ENCODE measurements at places on chromosomes 12 and 14.

DNA sequence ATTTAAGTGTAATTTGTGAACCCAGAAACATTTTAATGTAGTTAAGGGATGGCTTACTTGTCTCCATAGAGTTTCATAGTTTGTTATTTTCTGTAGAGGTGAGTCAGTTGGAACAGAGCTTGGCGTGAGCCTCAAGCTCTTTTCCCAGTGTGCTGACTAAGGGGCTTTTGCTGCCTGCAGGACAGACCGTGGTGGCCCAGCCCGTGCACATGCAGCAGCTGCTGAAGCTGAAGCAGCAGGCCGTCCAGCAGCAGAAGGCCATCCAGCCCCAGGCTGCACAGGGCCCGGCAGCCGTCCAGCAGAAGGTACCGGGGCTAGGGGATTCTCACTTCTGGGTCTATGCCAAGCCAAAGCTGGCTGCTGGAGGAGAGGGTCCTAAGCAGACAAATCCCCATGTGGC, 76.9 kb downstream of the DDX51 start:
- DNase-seq: no peak

- no peak for DNase-seq
Measured at GRCh38 chr14:39364509-39364908, 67.7 kb downstream of the FBXO33 start.

GRCh38 chr12:49568442-49569162, 660 bp upstream of the MCRS1 start:
- peak; percentile 46 for DNase-seq

DNA sequence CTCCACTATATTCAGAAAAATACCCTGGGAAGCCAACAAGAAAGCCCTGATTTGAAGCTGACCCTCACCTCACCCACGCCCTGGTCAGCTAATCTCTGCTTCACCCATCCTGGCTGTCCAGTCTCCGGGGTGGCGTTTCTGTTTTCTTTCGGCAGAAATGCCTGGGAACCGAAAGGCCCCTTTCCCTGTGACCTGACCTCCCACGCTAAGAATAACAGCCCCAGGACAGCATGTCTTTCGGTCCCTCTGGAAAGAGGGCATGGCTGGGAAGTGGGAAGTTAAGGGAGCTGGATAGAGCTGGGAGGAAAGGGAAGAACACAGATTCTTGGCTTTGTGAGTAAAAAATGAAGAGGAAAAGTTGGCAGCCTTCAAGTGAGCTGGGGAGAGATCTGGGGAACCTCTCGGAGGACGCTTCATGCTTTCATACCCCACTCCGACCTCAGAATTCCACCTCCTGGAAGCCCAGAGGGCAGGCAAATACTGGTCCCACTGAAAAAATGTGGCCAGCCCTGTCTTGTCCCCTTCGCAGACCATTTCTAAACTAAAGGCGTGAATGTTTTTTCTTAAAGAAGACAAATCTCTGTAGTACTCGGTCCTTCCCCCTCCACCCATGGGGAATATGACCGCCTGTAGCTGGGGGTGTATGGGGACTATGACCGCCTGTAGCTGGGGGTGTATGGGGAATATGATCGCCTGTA, 163.0 kb upstream of the FKBP4 start:
- DNase-seq: no peak

DNA sequence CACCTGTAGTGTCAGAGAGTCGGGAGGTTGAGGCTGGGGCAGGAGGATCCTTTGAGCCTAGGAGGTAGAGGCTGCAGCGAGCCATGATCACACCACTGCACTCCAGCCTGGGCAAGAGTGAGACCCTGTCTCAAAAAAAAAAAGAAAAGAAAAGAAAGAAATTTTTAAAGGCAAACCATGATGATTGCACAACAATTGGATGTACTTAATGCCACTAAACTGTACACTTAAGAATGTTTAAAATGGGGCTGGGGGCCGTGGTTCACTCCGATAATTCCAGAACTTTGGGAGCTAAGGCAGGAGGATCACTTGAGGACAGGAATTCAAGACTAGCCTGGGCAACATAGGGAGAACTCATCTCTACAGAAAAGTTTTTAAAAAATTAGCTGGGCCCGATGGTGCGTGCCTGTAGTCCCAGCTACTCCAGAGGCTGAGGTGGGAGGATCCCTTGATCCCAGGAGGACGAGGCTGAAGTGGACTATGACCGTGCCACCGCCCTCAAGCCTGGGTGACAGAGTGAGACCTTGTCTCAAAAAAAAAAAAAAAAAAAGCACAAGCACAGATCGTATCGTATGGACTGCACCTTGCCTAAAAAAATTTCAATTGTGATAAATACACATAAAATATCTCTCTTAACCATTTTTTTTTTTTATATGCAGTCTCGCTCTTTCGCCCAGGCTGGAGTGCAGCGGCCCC, 32.7 kb downstream of the JAG2 start:
- no peak for DNase-seq

GRCh38 chr14:67766035-67766680, 50.2 kb downstream of the ZFYVE26 start:
- DNase-seq: no peak

DNA sequence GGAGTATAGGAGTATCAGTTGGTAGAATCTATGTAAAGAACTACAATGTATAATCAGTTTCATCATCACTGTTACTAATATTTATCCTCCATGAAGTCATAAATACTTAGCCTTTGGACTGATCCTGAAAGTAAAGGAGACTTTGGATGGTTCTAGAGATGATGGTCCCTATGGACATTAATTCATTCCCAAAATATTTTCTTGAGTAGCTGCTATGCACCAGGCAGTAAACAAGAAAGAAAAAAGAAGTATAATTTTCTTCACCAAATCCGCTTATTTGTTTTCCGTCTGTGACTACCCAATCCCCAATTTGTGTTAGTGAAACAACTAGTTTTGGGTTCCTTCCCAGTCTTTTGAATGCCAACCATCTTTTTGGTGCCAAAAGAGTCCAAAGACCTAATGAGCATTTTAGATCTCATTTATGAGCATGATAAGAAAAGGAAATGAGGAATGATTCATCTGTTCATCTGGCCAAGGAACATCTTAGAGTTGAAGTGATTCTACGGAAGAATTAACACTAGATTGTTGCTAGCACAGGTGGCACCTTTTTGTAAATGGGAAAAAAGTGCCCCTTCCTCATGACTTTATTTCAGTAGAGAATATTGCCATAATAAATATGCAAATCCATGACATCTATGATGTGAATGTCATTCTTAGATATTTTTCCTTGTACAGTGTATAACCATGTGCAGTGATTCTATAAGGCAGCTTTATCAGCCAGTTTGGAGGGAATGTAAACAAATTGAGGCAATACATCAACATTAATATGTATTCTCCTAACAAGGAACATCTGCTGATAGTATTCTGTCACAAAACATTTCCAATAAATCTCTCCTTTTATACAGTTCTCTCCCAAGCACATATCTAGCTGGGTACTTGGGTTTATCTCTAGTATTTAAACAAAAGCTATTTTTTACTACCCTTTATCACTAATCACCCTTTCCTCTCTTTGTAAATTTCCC, 85.1 kb upstream of the CCDC91 start:
- no peak for DNase-seq

DNA sequence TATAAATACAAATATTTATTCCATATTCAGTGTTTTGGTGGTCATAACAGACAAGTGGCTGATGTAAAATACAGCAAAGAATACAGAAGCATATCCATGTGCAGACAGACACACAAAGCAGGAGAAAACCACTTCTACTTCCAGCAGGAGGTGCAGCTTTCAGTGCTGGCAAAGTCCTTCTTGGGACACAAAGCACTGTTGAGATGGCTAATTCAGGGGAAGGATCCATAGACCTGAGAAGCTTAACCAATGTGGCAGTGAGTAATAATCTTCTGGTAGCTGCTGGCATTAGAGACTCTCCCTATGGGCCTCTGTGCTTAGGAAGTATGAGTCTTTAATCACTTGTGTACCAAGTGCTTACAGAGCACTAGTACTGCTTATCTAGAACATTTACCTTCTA, 26.8 kb downstream of the AMN1 start:
- DNase-seq: peak; percentile 12

GRCh38 chr12:59041241-59042121, 121.2 kb upstream of the LRIG3 start:
- no peak for DNase-seq

DNA sequence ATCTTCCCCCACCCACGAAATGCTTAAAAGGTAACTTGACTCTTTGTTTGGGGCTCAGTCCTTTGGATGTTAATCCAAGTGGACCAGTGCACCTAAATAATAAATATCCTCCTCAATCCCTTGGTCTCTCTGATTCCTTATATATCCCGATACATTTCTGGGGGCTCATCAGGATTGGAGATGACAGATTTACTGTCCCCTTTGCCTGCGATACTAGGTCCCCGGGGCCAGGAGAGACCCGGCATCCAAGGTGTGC, 26.3 kb downstream of the KLRK1 start:
- no peak for DNase-seq

GRCh38 chr14:104278214-104278534, 139.8 kb downstream of the KIF26A start:
- no peak for DNase-seq

GRCh38 chr12:10027311-10027710, 3.2 kb upstream of the CLEC9A start:
- peak; percentile 38 for DNase-seq

GRCh38 chr12:49279706-49280159, 14.9 kb downstream of the TUBA1C start:
- no peak for DNase-seq

DNA sequence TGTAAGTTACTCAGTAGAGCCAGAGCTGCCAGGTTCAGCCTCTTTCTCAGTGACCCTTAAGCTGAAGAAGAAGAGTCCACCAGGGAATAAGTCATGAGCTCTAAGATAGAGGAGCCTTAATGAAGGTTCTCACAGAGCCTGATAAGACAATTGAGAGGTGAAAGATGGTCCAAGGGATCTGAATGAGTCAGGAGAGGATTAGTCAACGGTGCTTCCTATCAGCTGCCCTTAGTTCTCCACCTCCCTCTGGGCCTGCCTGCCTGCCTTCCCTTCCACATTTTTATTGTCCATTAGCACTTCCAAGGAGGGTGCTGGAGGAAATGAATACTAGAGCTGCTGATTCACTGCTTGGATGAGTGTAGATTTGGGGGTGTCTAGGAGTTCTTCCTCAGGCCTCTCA, 161.7 kb upstream of the RMST start:
- DNase-seq: no peak

- no peak for DNase-seq
Measured at GRCh38 chr12:109722721-109723094, 9.1 kb downstream of the FAM222A start.

GRCh38 chr12:13094367-13094766, 9.1 kb downstream of the GSG1 start:
- peak; percentile 27 for DNase-seq

DNA sequence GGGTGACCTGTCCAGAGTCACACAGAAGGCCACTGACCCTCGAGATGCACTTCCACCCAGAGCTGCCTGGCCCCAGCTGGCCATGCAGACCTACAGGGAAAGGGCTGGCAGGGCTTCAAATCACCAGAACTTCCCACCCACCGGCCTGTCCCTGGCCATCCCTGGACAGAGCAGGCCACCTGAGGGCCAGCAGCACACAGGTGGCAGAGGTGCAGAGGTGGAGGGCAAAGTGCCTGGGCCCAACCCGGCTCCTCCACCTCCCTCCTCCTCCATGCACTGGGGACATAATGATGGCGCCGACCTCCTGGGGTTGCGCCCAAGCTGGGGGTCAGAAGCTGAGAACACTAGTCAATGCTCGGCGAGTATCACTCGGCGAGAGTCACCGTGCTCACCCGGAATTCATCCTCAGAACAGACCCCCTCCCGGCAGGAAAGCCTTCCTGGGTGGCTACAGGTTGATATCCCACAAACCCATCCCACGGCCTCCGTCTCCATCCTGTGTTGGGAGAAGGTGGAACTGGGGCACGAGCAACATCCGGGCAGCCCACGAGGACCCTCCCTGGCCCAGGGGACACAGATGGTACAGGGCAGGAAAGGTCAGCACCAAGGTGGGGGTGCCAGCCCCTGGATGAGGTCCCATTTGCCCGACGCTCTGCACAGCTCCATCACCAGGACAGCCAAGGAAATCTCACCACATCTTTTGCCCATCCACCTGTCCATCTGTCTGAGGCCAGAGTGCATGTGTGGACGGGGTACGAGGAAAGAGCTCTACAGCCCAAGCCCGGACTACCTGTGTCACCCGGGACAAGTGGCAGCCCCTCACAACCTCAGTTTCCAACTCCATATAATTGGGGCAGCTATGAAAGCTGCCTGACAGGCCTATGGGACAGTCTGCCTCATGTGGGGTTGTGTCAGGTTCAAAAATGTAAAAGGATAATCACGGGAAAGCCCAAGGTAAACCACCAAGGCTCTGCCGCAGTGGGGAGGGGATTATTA, 10.8 kb downstream of the BEGAIN start:
- no peak for DNase-seq

DNA sequence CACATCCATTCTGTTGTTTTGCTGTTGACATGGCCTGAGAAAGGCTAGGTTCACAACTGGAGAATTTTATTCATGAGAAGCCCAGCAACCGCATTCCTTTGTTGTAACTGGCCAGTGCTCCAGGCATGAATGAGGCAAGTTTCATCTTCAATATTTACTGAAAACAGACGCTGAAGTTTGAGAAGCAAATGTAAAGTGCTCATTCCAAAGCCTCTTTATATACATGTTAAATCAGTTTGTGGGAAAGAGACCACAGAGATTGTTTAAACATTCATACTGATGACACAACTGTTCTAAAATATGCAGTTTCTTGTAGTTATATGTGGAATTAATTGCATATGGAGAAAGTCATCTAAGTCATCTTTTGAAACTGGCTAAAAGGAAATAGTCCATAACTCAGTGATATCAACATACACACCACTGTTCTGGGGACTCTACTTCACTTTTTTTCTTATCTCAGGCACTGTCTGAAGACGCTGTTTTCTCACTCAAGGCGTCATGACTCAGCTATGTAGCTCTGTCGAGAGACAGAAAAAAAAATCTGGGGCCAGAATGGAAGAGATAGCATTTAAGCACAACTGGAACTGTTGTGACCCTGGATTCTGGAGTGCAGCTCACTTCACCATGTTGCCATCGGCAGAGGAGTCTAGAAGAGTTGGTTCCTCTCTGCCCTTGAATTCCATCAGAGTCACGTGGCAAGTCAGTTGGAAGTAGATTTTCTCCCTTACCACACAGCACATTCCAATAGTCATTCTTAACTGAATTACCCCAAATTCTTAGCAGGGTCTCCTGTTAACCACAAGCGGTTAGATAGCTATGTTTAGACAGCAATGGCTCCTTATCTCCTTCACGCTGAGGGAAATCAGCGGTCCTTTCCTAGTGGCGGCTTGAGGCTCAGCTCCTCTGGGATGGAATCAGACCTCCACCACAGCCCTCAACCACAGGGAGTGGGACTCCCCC, 258.4 kb upstream of the HMGA2 start:
- DNase-seq: no peak

DNA sequence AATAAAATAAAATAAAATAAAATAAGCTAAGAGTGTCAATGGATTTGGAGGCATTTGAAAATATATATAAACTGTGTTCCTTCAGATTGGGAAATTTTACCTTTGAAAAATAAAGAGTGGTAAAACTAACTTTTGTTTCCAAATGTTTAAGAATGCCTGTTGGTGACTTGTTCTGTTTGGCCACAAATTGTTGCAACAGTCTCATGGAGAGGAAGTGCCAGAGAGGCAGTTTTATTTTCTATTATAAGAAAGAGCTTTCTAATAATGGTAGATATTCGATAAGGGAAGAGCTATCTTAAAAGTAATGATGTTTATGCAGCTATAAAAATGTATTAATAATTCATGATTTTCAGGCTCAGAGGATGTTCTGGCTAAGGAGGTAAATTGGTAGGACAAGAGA, 68.8 kb upstream of the MDGA2 start:
- no peak for DNase-seq

- peak; percentile 13 for DNase-seq
Measured at GRCh38 chr14:81222691-81223090, 1.9 kb upstream of the GTF2A1 start.

GRCh38 chr12:117134059-117134458, 34.8 kb upstream of the TESC start:
- no peak for DNase-seq

All from SW480 (cell line).